Stimulated activated CD4-positive, alpha-beta T cell treated with anti-CD3 and anti-CD28 coated beads, Interleukin-1b, Interleukin-23, amount 100 ng/mL, for 1 hour (primary cell): ENCODE measurements at places on chromosomes 4 and X.
A peak's percentile ranks its signal among the peaks of the same experiment; 100 is the strongest.

DNA sequence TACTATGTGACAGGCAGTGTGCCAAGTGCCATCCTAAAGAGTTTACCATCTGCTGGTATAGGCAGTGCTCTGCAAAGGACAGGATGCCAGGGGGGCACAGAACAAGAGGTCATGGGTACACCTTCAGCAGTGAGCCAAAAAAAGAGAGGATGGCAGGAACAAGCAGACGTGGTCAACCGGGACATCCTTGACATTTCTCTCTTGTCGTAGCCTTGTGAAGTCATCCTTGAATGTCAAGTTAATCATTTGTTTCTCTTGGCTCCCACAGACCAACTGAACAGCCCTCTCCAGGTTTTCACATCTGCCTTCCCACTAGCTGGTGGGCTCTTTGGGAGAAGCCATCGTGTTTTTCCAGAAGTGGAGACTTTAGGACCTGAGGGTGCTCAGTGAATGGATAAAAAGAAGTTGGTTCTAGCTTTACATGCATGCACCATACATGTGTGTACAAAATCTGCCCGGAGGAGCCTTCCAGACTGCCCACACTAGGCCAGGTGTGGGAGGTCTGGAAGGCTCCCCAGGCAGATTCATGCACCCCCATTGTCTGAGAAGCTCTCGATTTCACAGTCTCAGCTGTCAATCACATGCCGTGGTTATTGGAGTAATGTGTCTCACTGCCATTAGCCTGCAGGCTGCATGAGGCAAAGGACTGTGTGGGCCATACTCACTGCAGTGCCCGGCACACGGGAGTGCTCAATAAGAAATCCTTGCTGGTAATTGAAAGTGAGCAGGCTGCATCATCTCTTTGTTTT lies 16.4 kb downstream of the PNMA6F start:
- no peak for DNase-seq

DNA sequence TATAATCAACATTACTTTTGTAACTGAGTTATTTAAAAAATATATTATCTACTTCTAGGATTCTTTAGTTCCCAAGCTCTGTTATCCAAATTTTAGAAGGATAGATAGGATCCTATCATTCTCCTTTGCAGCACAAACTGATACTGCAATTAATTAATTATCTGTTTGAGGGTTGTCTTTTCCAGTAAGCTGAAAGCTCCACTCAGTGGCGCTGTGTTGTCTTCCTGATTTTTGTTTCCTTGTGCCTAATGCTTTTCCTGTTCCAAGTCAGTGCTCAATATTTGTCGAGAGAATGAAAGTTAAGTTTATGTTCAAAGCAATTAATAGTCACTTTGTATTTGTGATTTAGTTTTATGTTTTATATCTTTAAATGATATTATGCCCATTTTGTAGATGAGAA lies 107.4 kb upstream of the ANK2 start:
- no peak for DNase-seq

GRCh38 chrX:67781132-67781531 lies 237.3 kb downstream of the AR start:
- no peak for DNase-seq

- DNase-seq, result no peak
These were observed 30.0 kb upstream of the PGK1 start for GRCh38 chrX:78074088-78074487.

GRCh38 chr4:4712800-4713528 lies 146.5 kb upstream of the MSX1 start:
- no peak for DNase-seq

DNA sequence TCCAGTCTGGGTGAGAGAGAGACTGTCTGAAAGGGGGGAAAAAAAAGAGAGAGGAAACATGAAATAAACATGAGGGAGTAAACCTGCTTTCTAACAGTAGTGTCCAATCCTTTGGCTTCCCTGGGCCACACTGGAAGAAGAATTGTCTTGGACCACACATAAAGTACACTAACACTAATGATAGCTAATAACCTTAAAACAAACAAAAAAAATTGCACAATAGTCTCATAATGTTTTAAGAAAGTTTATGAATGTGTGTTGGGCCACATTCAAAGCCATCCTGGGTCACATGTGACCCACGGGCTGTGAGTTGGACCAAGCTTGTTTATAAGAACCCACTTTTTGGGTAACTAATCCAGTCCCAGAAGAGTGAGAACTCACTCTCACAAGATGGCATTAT lies 30.3 kb downstream of the PDS5A start:
- DNase-seq, result no peak

DNA sequence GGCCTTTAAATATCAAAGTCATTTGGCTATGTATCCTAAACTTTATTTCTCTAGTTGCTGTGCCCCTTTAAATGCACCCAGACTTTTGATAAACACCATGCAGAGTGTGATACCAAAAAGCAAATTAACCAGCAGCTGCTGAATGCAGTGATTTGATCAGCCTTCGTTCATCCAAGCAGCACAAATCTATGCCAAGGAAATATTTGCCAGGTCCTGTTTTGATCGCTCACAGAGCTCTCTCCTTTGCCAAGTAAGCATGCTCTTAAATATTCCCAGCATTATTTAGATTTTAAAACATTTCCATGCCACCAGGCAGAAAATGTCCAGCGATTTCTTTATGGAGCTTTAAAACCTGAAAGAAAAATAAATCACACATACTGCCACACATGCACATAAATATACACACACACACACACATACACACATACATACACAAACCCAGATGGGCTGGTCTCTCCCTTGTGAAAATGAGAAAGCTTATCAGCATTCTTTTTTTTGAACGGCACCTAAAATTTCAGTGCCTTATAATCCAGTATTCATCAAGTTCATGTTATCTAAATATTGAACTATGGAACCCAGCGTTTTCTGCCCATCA lies 35.7 kb downstream of the BTC start:
- DNase-seq, result no peak

DNA sequence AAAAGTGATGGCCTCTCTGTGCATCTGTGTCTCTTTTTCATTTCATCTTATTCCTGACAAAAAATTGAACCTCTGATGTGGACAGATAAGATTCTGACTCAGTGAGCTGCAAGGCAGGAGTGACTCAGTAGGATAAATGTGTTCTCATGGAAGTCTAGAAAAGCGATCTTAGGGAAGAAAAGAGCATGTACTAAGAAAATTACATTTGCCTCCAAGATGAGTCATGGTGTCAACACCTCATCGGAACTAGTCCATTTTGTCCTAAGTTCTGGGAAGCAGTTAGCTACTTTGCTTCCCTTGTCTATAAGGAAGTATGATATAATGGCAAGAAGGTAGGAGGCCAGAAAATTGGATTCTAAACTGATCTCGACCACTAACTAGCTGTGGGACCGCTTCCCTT lies 83.5 kb upstream of the AFF2 start:
- no peak for DNase-seq

- no peak for DNase-seq
These were observed 143.9 kb downstream of the PJA1 start for GRCh38 chrX:69021141-69021960.

DNA sequence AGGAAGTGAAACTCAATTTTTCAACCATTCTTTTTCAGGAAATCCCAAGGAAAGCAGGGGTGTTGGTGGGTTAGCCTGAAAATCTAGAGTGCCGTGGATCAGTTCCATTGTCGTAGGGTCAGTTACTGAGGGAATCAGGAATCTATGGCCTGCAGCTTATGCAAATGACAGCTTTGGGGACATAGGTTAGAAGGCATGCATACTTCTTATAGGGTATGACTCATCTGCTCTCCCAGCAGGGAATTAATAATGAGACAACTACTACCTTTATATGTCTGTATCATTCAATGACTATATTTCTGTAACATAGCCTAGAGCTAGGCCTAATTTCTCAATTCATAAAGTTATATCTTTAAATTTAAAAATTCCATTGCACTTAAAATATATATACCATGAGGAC lies 36.6 kb downstream of the ZNF41 start:
- no peak for DNase-seq

- DNase-seq, result no peak
These were observed 40.3 kb downstream of the C4orf54 start for GRCh38 chr4:99617374-99617773.

- no peak for DNase-seq
These were observed 958.6 kb downstream of the STIM2 start for GRCh38 chr4:27819246-27819645.

DNA sequence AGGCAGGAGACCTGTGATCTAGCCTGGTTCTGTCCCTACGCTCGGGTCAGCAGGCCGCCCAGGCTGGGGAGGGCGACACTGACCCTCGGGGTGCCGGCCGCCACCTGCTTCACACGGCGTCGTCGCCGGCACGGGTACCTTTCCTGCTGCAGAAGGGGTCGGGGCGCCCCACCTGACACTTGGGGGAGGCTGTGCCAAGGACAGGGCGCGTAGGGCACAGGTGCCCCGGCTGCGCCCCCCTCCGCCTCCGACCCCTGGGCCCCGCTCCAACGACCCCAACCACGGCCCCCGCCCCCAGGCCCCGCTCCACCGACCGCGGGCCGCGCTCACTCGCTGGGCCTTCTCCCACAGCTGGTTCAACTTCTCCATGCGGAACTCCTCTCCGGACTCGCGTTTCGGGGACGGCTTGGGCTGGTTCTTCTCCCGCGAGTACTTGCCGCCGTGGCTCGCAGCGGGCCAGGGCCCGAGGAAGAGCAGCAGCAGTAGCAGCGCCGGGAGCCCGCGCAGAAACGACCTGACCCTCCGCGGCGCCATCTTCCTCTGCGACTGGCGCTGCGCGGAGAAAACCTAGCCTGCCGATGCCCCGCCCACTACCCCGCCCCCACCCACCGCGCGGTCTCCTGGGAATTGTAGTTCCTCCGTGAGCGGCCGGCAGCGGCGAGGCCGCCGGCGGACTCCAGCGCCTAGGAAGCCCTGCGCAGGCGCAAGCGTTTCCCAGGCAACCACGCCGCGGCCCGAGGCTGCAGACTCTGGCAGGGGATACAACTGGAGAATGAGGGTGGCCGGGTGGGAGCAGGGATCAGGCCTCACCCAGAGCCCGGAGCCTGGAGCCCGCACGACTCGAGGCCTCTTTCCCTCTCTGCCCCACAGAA lies at the start of gene LRPAP1:
Gene LRPAP1 (minus strand): TSS at position 544 of the 872 bp plus-strand sequence. CDS start 10 bp downstream, at position 534.
- DNase-seq, result peak; percentile 65

GRCh38 chr4:664713-665231 lies 9.3 kb downstream of the ATP5ME start:
- DNase-seq, result no peak

DNA sequence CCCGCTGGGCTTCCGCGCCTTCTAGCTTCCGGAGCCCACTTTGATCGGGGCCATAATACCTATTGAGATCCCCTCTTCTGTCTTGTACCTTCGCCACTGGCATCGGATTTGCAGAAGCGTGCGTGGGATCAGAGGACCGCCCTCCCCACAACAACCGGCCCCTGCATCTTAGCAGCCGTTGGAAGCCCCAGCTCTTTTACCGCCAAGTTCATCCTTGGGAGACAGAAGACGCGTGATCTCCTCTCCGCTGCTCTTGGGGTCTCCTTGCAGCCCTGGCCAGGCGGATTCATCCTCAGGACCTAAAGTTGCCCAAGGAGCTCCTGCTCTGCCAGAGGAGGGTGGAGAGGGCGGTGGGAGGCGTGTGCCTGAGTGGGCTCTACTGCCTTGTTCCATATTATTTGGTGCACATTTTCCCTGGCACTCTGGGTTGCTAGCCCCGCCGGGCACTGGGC lies 1.6 kb downstream of the SLIT2 start:
- DNase-seq, result no peak

DNA sequence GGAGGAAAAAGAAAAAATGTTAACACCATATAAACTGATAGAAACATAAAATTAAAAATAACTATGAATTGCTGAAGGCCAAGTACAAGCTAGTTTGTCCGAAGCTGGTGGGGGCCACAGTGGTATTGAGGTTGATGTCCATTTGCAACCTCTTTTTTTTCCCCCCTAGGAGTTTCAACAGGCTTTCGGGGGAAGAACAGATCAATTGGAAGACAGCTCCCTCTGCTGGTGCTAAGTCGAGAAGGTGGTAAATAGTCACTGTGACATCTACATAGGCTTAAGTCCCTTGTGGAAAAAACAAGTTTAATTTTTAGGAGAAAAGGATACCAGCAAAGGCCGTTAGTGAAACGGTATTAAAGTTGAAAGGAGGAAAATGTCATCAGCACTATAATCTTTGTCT lies 115.7 kb upstream of the ZXDA start:
- no peak for DNase-seq

- no peak for DNase-seq
These were observed 13.3 kb downstream of the OFD1 start for GRCh38 chrX:13747836-13748235.

DNA sequence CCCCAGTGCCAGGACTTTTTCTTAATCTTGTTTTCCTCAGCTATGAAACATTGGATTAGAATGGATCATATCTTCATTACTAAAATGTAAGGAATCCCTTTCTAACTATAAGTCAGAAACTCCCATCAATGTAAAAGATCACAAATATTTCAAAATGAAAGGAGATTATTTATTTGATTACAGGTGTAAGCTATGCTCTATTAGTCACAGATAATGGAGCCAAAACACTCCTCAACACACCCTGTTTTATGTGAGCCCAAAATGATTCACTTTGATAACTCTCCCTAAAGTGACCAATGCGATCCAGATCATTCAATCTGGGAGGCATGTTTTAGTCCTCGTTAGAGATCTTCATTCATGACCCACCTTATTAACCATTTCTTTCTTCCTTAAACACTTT lies 566.7 kb upstream of the TENM3 start:
- DNase-seq, result no peak

GRCh38 chr4:67880866-67881610 lies 2.8 kb downstream of the TMPRSS11D start:
- no peak for DNase-seq

DNA sequence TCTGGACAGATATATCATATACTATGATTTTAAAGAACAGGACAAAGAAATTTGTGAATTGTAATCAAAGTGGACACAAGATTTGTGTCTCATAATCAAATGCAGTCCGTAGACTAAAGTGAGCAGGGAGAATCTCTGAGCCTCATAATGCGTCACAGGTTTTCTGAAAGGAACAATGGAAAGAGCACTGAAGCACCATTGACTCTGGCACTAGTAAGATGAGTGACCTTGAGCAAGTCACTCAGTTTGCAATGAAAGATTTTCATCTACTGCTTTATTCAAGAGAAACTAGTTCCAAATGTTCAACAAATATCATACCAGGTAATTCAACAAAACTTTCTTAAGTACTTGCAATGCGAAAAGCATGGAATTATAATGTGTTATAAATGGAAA lies 315.3 kb downstream of the MAPK10 start:
- DNase-seq, result no peak

DNA sequence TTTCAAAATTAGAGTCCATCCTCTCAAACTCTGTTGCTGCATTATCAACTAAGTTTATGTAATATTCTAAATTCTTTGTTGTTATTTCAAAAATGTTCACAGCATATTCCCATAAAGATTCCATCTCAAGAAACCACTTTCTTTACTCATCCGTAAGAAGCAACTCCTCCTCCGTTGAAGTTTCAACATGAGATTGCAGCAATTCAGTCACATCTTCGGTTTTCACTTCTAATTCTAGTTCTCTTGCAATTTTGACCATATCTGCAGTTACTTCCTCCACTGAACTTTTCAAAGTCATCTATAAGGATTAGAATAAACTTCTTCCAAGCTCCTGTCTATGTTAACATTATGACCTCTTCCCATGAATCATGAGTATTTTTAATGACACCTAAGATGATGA lies 216.6 kb upstream of the SLC7A11 start:
- DNase-seq, result no peak
